ENCODE measurements at places on chromosomes 7 and 10.

GRCh38 chr7:155835446-155836215 is 23.4 kb upstream of the SHH start:
- DNase-seq, result peak; percentile 7

GRCh38 chr10:97006364-97006763 is 174.3 kb downstream of the LCOR start:
- no peak for DNase-seq

- no peak for DNase-seq
Observed at GRCh38 chr7:150911590-150912267, 59.4 kb downstream of the AOC1 start.

GRCh38 chr10:59324597-59324996 is 37.8 kb downstream of the FAM13C start:
- no peak for DNase-seq

GRCh38 chr7:142298009-142298408 is 40.2 kb upstream of the PRSS58 start:
- DNase-seq, result no peak

- peak; percentile 32 for DNase-seq
Observed at GRCh38 chr7:25069900-25070443, 55.1 kb downstream of the CYCS start.

DNA sequence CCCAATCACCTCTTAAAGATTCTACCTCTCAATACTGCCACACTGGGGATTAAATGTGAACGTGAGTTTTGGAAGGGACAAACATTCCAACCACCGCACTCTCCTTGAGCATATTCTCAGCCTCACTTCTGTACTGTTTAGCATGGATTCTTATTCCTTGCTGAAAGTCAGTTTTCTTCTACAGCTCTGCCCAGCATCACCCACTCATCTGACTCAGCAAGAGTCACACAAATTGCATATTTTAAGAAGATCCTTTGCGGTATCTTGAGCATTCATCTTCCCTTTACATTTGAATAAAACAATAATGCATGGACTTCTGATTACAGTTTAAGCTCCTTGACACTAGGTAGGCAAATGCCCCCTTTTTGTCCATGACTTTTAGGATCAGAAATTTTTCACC is 251.6 kb upstream of the MKLN1 start:
- no peak for DNase-seq
